ENCODE measurements at places on chromosomes 5 and 9.

DNA sequence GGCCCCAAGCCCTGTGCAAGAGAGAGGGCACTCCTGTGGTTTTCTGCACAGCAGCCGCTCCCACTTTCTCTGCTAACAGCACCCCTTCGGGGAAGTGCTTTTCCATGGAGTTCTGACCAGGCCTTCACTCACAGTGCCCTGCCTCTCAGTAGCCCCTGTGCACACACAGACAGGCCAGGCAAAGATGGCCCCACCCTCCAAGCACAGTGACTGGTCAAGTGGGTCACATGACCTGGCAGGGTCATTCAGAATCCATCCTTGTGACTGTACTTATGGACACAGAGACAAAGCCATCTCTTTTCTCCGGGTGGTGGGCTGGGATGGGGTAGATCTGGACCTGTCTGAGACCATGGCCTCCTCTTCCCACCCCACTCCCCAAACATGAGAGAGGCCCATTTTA lies 82.5 kb downstream of the PSD2 start:
- DNase-seq: no peak

DNA sequence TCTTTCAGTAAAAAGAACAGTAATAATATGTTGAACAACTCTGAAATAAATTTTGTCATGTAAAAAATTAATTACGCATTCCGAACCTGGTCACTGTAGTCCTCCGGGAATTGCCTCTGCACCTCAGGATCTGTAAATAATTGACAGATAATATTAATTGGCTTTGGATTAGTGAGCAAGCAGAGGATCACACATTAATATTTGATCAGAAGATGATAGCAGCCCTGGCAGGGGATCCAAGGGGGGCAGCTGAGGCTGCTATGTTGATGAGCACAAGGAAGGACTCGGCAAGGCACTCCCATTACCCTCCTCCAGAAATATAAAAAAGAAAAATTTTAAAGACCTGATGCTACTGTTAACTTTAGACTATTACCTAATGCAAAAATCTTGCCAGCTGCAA lies 137.4 kb downstream of the DENND1A start:
- no peak for DNase-seq

DNA sequence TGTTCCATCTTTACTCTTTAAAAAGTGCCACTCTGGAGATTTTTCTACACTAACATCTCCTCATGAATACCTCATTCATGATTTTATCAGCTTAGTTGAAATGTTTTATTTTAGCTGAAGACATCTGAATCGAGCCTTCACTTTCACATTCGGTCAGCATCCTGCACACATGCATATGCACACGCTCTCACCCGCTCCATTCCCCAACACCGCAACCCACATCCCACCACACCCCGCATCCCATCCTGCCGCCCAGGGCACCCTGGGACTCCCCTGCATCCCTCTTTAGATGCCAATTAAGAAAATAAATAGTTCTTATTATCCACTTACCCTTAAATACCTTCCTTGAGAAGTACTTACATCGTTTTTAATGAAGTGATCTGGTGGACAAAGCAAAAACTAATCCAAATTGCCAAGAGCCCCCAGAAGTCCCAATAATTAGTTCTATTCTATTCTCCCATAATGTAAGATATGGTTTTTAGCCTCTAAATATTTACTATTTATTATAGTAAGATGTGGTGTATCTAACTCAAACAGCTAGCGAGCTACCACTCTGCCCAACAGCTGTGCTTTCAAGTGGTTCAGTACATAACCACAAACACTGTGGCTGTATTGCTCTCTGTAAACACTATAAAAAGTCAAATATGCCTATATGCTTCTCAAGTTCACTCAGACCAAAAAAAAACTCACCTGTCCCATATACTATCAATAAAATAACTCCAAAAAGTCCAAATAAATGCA lies 38.2 kb downstream of the GZMK start:
- no peak for DNase-seq

DNA sequence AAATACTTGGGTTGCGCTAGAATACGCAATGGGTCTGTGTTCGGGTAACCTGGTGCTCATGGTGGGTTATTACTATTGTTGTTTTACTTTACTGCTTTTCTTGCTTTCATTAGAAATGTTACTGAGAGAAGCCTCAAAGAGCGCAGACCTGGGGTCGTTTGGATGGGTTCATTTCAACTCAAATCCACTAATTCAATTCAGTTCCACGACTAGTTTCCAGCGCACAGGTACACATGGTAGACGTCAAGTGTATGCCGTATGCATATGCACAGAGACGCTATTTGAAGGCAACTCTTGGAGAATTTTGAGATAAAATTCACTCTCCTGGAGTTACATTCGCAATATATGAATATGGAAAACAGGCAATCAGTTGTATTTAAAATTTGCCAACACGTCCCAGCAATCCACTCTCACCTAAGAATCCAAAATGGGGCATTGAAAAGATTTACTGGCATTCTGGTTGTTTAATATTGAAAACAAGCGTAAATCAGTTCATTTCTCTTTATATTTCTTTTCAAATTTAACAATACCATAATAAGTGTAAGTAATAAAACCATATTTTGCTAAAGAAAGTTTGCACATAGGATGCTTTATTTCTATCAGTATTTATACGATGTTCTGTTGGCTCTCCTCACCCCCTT lies 4.4 kb upstream of the PAX5 start:
- no peak for DNase-seq

DNA sequence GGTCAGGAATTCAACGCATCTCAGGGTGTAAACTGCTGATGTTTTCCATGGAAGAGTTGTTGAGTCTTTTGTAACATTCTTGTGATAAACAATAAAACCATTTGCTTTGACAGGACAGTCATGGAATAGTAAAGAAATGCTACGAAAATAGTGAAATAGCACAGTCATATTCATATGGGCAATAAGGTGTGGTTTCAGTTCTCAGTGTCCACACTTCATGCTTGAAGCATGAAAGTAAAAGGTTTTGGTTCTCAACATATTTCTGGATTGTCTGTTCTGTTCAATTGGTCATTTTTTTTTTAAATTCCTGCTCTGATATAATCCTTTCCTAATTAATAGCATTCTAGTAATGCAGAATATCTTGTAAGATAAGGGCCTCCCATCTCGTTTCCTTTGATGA lies 467.6 kb upstream of the ZNF608 start:
- DNase-seq: no peak

DNA sequence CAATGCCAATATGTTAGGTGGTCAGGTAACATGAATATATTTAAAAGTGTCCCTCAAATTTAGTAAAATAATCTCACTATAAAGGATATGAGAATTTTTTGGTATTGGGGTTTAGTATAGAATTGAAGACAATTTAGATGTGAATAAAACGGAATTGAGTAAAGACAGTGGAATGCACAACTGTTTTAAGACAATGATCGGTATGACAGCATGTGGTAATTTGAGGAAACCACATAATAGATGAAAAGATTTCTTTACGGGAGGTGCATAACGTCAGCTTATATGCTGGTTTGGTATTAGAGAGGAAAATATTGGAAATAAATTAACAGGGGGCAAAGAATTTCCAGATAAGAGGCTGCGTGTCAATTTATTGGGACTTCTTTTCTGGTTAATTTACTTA lies 1043.2 kb downstream of the CDH18 start:
- DNase-seq: no peak

- no peak for DNase-seq
Observed at GRCh38 chr5:6317116-6317798, 61.1 kb downstream of the MED10 start.

GRCh38 chr5:79573983-79574890 lies 38.0 kb upstream of the TENT2 start:
- DNase-seq: no peak

GRCh38 chr9:503326-503725 lies 288.7 kb downstream of the DOCK8 start:
- no peak for DNase-seq

DNA sequence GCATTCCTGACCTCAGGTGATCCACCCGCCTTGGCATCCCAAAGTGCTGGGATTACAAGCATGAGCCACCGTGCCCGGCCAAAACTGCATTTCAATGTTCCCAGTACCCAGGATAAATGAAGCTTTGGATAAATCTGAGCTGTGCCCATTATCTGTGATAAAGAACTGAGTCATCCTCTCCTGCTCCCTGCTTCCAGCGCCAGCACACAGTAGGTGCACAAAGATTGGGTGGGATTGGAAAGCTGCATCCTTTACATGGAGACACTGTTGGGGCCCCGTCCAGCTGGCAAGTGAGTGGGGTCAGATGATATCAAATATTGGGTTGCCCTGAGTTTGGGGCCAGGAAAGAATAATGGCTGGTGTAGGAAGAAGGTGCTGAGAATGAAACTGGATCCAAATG lies 17.4 kb downstream of the SH2D3C start:
- no peak for DNase-seq
